Activated effector memory CD4-positive, alpha-beta T cell treated with Interleukin-2 at 50 U/mL for 16 hours (primary cell): ENCODE measurements at places on chromosomes 12 and 14.

- no peak for DNase-seq
Observed at GRCh38 chr12:67578976-67579661, 69.4 kb upstream of the DYRK2 start.

DNA sequence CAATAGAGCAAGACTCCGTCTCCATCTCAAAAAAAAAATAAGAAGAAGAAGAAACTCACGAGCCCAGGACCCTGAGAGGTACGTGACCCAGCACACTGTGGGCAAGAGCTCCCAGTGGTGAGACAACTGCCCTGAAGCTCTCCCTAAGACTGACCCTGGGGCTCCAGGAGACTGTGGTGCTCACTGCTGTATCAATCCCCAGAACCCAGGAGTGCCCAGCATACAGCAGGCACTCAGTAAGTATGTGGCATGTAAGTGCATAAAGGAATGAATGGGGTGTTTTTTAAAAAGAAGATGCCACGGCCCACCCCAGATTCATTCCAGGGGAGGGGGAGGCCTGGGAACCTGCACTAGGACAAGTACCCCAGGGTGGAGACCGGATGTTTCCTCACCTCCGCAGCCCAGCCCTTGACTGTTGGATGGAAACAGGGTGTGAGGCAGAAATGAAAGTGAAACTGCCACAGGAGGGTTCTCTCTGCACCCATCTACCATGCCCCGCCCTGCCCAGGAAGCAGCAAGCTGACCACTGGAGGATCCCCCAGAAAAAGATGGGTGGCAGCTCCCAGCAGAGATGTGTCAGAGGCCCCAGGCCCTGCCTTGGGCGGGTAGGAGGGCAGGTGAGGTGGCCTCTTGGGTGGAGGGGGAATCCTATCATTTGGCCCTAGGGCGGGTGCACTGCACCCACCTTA, 12.2 kb downstream of the ITPK1 start:
- peak; percentile 54 for DNase-seq

- DNase-seq: no peak
Observed at GRCh38 chr12:131007031-131007739, 53.5 kb downstream of the ADGRD1 start.

GRCh38 chr12:56188778-56189098, 545 bp downstream of the SMARCC2 start:
- DNase-seq: no peak

DNA sequence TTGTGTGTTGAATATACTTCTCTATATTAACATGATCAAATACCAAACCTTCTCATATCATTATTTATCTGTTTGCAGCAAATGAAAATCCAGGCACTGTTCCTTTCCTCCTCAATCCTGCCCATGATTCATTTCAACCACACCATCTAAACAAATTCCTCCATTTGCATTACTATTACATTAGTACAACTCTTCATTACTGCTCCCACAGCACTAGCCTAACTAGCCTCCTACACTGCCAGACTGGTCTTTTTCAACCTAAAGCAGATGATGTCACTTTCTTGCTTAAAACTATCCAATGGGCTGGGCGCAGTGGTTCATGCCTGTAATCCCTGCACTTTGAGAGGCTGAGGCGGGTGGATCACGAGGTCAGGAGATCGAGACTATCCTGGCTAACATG, 117.3 kb upstream of the MYF6 start:
- DNase-seq: no peak

- no peak for DNase-seq
Observed at GRCh38 chr12:104354868-104355570, 51.5 kb downstream of the EID3 start.

DNA sequence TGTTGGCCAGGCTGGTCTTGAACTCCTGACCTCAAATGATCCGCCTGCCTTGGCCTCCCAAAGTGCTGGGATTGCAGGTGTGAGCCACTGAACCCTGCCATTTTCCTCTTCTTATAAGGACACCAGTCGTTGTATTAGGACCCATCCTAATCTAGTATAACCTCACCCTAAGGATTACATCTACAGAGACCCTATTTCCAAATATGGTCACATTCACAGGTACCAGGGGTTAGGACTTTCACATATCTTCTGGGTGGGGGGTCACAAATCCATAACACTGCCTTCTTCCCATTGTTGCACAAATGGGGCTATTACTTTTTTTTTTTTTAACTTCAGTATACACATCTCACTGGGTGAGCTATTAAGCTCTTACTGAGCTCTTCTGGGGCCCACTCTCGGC, 38.6 kb downstream of the ARF6 start:
- no peak for DNase-seq

DNA sequence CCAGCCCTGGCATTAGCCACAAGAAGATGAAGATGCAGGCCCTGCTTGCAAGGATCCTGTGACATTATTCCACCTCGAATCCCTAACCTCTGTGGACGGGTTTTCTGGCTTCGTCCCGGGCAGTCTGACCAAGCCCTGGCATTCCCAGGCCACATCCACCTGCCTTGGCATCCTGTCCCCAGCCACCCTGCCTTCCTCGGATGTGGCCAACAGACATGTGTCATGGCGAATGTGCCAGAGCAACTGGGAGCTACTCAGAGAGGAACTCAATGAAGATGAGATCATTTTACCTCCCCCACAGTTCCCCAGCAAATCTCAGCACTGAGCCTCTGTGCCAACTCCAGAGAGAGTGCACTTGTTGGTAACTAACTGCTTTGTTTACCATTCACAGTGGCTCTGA, 33.5 kb upstream of the KCNA5 start:
- no peak for DNase-seq

- no peak for DNase-seq
Observed at GRCh38 chr14:45838597-45838996, 585.6 kb upstream of the MIS18BP1 start.

DNA sequence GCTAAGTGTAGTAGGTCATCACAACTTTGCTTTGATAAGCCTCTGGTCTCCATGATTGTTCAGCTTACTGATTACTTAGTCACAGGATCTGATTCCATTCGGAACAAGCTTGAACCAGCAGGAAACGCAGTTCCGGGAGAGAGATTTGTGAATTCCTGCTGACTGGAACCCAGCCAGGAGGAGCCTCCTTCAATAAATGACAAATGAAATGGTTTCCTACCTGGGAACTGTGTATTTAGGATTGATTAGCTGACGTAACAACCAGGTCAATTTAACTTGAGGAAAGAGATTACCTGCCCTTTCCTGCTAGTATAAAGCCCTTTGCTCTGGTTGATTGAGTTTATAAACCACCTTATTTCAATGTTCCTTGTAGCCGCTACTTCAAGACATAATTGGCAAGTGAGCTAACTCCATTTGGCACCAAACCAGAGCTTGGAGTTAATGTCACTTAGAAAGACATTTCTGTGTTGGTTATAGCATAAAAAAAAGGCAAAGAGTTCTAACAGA, 35.1 kb upstream of the KCNH3 start:
- no peak for DNase-seq

- no peak for DNase-seq
Observed at GRCh38 chr14:74647678-74648461, 35.8 kb upstream of the LTBP2 start.

DNA sequence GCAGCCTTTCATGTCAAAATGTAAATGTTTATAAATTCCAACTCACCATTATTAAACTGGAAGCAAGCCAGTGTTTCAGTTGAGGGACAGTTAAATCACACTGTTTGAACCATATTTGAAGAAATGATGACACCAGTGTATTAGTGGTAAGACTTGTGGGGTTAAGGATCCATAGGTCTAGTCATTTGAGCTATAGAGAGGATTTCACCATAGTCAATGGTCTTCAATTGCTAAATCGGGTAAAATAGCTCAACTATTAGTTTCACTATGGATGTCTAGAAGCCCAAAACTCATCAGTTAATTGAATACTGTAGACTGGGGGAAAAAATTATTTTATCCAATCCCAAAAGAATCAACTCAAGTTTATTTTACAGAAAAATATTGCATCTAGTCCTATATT, 659.1 kb downstream of the NRXN3 start:
- DNase-seq: no peak

- DNase-seq: peak; percentile 71
Observed at GRCh38 chr12:51820526-51821439, 27.7 kb downstream of the FIGNL2 start.

DNA sequence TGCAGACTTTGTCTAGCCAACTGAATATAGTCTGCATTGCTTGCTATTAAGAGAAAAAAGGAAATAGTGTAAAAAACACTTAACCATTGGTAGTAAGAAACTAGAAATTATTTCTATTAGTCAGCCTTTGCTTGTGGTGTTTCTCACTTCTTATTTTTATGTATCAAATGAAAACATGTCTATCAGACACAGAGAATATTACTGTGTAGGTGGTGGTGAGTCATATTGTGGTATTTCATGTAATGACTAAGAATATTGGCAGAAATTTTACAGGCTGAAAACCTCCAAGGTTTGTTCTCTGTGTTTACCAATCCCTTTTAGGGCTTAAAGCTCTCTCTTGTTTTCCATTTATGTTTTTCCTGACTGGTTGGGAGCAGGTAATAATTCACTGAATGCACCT, 87.2 kb downstream of the DAAM1 start:
- DNase-seq: no peak

DNA sequence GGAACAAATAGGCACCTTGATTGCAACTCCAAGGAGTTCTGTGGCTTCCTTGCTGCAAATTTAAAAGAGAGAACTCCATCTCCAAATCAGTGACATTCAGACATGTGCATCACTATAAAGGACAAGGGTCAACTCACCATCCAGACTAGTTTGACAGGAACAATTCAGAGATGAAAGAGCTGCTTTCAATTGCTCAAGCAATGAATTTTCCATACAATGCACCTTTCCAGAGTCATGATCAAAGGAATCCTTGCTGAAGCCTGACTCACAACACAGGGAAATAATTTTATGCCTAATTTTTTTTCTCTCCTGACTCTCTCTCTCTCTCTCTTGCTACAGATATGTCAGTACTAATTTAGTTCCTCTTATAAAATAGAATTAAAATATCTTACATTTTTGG, 380.5 kb upstream of the GARIN6 start:
- no peak for DNase-seq

DNA sequence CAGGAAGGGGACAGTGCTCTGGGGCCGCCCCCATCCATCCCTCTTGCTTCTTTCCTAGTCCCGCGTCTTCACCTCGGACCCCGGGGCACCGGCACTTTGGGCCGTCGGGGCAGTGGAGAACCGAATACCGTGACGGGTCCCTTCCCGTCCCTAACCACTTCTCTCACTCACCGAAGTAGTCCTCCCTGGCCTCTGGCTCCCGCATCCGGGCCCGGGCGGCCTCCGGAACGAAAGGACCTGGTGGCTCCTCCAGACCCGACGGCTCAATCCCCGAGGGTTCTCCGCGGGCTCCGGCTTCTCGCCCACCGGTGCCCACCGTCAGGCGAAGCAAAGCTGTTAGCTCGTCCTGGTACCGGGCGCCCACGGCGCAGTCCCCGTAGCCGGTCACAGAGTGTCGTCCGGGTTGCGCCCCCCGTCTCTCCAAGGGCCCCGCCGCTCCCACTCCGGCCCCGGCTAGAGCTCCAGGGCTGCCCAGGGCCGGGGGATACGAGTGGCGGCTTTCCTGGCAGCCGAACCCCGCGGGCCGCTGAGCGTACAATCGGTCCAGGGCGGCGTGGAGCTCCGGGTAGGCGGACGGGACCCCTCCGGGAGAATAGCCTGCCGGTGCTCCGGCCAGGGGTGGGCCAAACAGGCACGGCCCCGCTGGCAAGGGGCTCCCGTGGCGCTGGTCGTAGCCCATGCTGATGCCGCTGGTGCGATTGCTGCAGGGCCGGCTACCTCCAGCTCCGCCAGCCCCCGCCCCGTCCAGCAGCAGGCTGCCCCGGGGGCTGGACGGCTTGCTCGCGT, 1.1 kb downstream of the AJUBA start:
- no peak for DNase-seq

GRCh38 chr14:50998612-50999011, 54.3 kb upstream of the PYGL start:
- no peak for DNase-seq

GRCh38 chr14:79643132-79643531, 568.2 kb downstream of the DIO2 start:
- no peak for DNase-seq

DNA sequence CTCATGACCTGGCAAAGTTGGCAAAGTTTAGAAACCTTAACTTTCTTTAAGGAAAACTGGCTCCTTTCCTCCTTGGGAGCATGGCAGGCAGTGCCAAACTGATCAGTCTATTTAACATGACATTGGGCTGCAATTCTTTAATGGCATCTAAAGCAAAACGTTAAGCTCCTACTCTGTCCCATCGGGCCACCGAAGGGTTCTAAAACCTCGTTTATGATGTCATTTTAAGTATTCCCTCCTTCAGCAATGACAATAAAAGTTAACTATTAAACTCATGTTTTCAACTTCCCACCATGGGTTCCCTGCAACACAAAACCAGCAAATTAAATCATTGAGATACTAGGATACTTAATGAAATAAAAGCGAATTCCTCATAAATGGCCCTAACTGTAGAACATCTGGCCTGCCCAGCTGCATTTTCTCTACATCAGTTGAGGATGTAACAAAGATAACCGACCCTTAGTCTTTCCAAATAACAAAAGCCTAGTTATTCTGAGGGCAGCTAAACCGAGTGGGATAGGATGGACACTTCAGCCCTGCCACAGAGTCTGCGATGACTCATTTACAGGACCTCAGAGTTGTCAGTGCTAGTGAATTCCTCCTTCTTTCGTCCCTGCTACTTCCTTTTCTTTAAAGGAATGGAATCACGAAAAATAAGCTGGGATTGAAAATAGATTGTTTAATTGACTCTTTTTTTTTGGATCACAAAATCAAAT, 34.5 kb upstream of the RIC8B start:
- DNase-seq: no peak

DNA sequence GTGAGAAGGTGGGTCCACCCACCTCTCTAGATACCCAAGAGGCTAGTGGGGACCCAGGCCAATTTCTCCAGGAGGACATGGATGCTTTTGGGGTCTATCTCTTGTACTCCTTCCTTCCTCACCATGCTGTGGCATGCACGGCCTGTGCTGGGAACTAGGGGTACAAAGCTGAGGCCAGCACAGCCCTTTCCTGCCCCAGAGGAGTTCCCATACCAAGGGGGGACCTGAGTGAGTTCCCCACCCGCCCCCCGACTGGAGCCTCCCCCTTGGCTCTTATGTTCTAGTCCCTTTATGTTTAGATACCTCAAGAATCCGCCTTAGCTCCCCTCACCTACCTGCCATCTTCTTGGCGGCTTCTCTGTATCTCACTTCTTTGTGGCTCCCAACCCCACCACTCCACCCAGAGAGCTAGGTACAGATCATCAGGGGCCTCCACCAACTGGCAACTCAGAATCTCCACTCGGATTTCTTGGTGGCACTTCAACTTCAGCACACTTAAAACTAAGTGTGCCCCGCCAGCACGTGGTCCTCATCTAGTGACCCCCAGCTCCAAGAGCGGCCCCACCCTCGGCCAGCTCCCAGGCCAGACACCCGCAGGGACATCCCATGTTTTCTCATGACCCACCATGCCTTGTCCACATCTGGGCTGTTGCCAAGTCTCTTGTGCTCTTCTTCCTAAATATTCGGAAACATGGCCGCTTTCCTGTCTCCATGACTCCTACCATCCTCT, 115.2 kb upstream of the RTL1 start:
- no peak for DNase-seq

DNA sequence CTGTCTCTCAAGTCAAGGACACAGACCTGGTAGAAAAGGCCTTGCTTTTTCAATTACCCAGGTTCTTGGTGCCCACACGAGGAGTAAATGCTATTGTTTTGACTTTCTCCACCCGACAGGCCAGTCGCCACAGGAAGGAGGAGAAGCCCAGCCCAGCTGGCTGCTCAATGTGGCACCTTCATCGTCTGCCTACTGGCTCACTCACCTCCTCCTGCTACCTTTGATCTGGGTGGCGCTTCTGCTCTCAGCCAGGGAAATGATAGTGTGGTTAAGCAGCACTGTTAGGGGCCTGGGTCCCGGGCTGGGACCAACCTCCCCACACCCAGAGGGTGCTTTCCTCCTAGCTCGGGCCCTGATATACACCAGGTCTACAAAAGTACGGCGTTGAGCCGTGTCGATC, 75.0 kb upstream of the FZD10 start:
- no peak for DNase-seq
